IMR-90 (cell line): ENCODE measurements at places on chromosomes 11 and 22. TPM values are rescaled to one million over a fixed set of nuclear protein-coding genes. Genes with fewer than 3 reads are reported as not detected.

DNA sequence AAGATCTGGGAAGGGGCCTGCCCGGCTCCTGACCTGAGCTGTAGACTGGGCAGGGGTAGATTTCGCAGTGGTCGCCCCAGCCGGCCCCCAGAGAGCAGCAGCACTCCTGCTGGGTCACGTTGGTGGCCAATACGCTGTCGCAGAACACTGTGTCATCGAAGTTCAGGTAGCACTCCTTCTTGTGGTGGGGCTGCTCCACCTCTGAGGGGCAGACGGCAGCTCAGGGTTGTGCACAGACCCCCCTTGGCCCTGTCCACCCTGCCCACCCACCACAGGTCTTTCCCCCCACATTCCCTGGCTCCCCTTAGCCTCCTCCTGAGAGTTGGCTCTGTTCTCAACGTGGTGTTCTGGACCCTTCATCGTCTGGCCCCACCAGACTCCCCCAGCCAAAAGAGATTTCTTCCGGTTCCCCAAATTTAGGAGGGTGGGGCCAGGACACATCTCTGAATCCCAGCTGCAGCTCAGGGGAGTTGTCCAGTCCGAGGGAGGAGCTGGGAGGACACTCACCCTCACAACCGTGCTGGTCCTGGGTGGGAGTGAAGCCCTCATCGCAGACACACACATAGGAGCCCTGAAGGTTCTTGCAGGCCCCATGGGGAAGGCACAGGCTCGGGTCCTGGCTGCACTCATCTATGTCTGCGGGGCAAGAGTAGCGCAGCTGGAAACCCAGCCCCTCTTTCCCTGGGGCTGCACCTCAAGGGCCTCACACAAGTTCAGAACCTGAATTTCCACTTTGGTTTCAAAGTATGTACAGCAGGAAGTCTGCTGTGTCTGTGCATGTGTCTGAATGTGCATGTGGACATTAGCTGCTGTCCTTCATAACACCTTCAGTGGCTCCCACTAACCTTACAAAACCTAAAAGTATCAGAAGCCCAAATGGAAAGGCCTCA is 16.5 kb downstream of the SCYL1 start:
- peaks cover 5% of the 10 kb centered on the region; the same call in 1 of the 2 replicates for H3K4me1 ChIP-seq
- peaks cover 43% of the 10 kb centered on the region; the same call in 1 of the 2 replicates for H3K36me3 ChIP-seq
- H3K4me3 ChIP-seq: 0 out of 2 replicates have a peak overlapping the region, but pooled peaks have one; percentile 10
- no peaks in the 10 kb centered on the region for H3K27me3 ChIP-seq

- no peak overlapping the region; the same call in 1 of the 2 replicates for H3K27ac ChIP-seq
- H3K27me3 ChIP-seq: no peaks in the 10 kb centered on the region
- H3K36me3 ChIP-seq: no peaks in the 10 kb centered on the region
- peaks cover 21% of the 10 kb centered on the region for H3K4me1 ChIP-seq
- no peak overlapping the region for H3K4me3 ChIP-seq
Measured at GRCh38 chr11:13334034-13334786, 56.6 kb downstream of the BMAL1 start.

- DNase-seq: peak; percentile 12
- H3K27ac ChIP-seq: no peak overlapping the region
- no peaks in the 10 kb centered on the region for H3K4me1 ChIP-seq
- H3K36me3 ChIP-seq: peaks cover 48% of the 10 kb centered on the region
- H3K27me3 ChIP-seq: no peaks in the 10 kb centered on the region
Measured at GRCh38 chr11:47296045-47296444, 26.1 kb downstream of the MADD start.

GRCh38 chr11:133443206-133443747 is 89.0 kb downstream of the OPCML start:
- no peak overlapping the region for H3K4me3 ChIP-seq
- no peaks in the 10 kb centered on the region for H3K36me3 ChIP-seq
- H3K27me3 ChIP-seq: no peaks in the 10 kb centered on the region
- no peak overlapping the region for H3K27ac ChIP-seq

- no peak overlapping the region for H3K27ac ChIP-seq
- H3K36me3 ChIP-seq: no peaks in the 10 kb centered on the region
- peak; percentile 6 for DNase-seq
- no peaks in the 10 kb centered on the region for H3K27me3 ChIP-seq
- H3K4me1 ChIP-seq: no peaks in the 10 kb centered on the region
- no peak overlapping the region for H3K4me3 ChIP-seq
Measured at GRCh38 chr11:26551186-26551801, 20.8 kb downstream of the MUC15 start.

DNA sequence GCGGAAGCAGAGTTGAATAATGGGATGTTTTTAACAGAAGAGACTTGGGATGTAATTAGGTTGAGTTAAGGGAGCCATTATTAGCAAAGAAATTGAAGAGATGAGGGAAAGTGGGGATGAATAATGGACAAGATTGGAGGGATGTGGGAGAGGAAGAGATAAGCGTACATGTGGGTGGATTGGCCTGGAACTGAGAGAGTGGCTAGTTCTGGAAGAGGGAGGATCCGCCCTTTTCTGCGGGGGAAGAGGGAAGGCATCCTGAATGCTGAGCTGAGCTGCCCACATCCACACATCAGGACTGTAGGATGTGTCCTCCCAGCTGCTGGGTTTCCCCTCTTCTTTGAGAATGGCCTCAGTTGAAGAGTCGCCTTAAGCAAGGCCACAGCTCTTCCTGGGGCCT is 68.3 kb upstream of the CADM1 start:
- no peaks in the 10 kb centered on the region for H3K36me3 ChIP-seq
- DNase-seq: no peak
- H3K4me3 ChIP-seq: no peak overlapping the region
- H3K27ac ChIP-seq: no peak overlapping the region

DNA sequence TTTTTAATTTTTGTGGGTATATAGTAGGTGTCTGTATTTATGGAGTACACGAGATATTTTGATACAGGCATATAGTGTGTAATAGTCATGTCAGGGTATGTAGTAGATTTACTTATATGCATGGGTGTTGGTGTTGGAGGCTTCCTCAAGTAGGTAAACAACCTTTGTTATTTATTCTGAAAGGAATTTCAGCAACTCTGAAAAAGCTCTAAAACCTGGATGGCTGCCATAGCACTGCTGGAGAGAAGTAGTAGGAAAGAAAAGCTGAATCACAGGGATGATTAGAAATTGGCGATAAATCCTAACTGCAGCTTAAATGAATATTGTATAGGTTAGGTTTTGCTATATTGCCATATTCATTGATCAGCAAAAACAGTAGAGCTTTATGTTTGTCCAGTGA is 44.4 kb upstream of the ST14 start:
- peak; percentile 41 for DNase-seq
- H3K4me3 ChIP-seq: no peak overlapping the region
- H3K36me3 ChIP-seq: peaks cover 22% of the 10 kb centered on the region
- no peak overlapping the region for H3K27ac ChIP-seq

DNA sequence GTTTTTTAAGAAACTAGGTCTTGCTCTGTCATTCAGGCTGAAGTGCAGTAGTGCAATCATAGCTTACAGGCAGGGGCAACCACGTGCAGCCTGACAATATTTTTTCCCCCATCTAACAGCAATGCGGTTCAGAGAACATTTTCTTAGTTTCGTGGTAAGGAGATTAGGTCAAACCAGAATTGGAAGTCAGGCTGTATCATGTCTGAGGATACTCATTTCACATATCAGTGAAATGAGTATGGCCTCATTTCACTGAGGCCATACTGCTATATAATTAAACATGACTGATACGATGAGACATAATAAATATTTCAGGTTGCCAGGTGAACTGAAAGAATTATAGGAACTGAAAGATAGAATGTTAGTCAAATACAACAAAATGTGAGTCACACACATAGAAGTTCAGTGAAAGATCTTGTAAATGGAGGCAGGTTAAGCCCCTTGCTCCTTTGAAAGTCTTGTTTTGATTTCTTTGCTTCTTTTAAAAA is 32.5 kb upstream of the IZUMO1R start:
- no peaks in the 10 kb centered on the region for H3K4me1 ChIP-seq
- no peaks in the 10 kb centered on the region for H3K36me3 ChIP-seq
- no peaks in the 10 kb centered on the region for H3K27me3 ChIP-seq
- H3K27ac ChIP-seq: no peak overlapping the region
- H3K4me3 ChIP-seq: no peak overlapping the region
- DNase-seq: no peak

DNA sequence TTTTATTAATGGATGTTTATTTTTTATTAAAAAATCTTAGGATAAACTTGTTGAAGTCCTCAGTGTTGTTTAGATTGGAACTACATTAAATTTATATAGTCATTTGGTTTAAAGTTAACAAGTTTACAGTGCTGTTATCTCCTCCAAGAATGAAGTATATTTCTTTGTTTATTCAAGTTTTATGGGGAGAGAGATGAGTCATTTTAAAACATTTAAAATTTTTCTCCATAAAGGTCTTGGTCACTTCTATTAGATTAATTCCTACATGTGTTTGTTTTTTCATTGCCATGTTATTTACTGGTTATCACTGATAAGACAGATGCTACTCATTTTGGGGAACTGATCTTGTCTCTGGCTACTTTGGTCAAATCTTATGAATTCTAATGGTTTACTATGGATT is 429.6 kb downstream of the METTL15 start:
- H3K4me3 ChIP-seq: no peak overlapping the region
- H3K27me3 ChIP-seq: no peaks in the 10 kb centered on the region
- H3K4me1 ChIP-seq: peaks cover 6% of the 10 kb centered on the region
- peak overlapping the region; percentile 71 for H3K27ac ChIP-seq
- H3K36me3 ChIP-seq: no peaks in the 10 kb centered on the region
- DNase-seq: peak; percentile 65

Gene ANO1
- 4.1 and 4.4 TPM in 2 replicates for total RNA-seq

Gene TANGO2
- 60.5 and 75.1 TPM in 2 replicates for total RNA-seq

Gene TIMP3
- total RNA-seq: 98.8 and 108 TPM in 2 replicates

Gene BAD
- 27.5 and 30.3 TPM in 2 replicates for total RNA-seq

Gene UCP3
- under 0.01 TPM in 2 replicates for total RNA-seq

Gene TYMP
- 0.18 and 0.28 TPM in 2 replicates for total RNA-seq

Gene NAALADL1
- 2.8 and 3.8 TPM in 2 replicates for total RNA-seq

Gene CSNK2A3
- 3.2 and 3.9 TPM in 2 replicates for total RNA-seq
